ENCODE measurements at places on chromosomes 16 and 17. TPM values are rescaled to one million over a fixed set of nuclear protein-coding genes. Genes with fewer than 3 reads are reported as not detected.

DNA sequence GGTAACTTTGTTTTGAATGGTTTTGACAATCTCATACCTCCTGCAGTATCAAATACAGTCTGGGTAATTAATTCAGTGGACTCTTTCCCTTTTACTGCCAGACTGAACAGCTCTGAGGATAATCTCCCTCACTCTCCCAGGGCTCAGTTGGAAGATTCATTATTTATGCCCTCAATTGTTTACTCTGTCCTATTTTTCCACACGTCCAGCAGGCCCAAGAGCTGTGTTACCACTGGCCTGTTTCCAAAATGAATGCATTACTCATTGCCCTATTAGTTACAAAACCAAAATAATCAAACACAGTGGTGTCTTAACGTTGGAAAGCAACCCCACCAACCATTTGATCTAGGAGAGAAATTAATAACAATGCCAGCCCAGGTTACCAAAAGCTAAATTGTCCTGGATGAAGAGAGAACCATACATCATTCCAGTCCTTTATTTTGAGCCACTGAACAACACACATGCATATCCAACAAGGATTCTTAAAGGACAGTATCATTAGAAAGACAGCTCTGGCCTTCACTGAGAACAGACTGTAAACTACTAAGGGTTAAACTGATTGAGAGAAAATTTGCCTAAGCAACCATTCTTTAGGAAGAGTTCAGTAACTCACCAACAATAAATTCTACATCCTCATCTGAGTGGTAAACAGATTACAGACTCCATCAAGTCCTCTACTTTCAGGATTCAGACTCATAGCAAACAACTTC is 34.5 kb downstream of the FAM222B start:
- DNase-seq, result peak; percentile 27

- peak; percentile 87 for DNase-seq
Measured at GRCh38 chr17:76182016-76182764, 41.1 kb upstream of the FOXJ1 start.

GRCh38 chr17:34009912-34010311 is 245.2 kb upstream of the CCL2 start:
- DNase-seq, result no peak

DNA sequence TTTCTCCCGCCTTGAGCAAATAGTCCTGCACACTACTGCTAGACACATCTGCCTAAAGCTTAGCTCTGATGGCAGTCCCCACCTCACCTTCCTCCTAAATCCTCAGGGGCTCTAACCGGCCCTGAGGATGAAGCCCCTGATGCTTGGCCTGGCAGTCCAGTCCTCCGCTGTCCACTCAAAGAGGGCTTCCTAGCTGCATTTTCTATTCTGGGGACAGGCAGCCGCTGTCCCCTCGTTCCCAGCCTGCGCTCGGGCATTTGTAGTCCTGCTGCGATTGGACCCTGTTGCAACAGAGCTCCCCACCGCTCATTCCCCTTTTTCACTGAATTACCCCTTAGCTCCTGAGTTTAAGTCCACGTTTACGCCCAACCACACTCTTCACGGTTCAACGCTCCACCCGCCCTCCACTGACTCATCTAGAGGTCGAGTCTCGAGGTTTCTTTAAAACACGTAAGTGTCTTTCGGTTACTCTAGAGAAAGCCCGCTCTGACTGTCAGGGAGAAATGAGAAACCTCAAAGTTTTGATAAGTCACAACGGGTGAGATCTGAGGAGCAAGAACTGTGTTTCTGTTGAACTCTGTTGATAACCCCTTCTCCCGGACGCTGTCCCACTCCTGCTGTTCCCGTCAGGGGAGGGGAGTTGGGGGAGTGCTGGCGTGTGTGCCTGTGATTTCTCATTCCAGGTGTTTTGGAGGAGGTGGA is 4.5 kb downstream of the CCR7 start:
- DNase-seq, result no peak

GRCh38 chr17:74123866-74124444 is 79.5 kb upstream of the RPL38 start:
- no peak for DNase-seq

- DNase-seq, result no peak
Measured at GRCh38 chr16:67723911-67724305, 4.8 kb upstream of the GFOD2 start.

- DNase-seq, result no peak
Measured at GRCh38 chr17:78219396-78220150, 5.5 kb downstream of the BIRC5 start.

- no peak for DNase-seq
Measured at GRCh38 chr17:8436844-8437171, 1.1 kb downstream of the NDEL1 start.

DNA sequence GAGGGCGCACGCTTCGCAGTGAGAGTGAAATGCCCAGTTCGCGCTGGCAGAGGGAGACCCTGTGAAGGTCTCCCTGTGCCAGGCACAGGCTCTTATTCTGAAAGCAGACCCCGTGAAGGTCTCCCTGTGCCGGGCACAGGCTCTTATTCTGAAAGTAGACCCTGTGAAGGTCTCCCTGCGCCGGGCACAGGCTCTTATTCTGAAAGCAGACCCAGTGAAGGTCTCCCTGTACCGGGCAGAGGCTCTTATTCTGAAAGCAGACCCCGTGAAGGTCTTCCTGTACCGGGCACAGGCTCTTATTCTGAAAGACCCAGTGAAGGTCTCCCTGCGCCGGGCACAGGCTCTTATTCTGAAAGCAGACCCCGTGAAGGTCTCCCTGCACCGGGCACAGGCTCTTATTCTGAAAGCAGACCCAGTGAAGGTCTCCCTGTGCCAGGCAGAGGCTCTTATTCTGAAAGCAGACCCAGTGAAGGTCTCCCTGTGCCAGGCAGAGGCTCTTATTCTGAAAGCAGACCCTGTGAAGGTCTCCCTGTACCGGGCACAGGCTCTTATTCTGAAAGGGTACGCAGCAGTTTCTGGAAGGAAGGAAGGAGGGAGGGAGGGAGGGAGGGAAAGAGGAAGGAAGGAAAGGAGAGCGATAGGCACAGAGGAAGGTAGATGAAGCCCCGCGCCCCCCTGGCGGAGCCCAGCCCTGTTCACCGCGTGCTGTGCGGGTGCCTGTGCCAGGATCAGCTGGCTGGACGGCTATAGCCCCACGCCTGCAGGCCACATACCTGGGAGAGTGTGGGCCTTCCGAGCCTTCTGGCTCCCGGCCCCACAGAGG is 55.3 kb downstream of the WDR45B start:
- DNase-seq, result peak; percentile 85

GRCh38 chr16:56795011-56795410 is 65.1 kb downstream of the NUP93 start:
- DNase-seq, result no peak

- DNase-seq, result peak; percentile 81
Measured at GRCh38 chr16:52912565-52913173, 140.0 kb downstream of the CHD9NB start.

DNA sequence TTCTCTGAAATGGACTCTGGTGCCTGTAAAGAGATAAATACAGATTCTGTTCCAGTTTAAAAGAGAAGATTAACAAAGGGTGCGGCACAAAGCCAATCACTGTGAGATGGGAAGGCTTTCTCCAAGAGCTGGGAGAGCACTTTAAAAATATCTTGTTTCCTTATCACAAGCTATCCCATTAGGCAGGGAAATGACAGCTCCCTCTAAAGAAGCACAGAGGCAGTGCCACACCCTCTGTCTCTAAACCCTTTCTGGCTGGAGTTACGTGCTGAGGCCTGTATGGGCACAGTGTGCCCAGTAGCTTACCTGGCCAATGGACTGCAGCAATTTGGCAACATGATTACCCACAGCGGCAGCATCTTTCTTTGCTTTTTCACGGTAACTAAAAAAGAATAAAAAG is 9.0 kb upstream of the TERB1 start:
- DNase-seq, result no peak

DNA sequence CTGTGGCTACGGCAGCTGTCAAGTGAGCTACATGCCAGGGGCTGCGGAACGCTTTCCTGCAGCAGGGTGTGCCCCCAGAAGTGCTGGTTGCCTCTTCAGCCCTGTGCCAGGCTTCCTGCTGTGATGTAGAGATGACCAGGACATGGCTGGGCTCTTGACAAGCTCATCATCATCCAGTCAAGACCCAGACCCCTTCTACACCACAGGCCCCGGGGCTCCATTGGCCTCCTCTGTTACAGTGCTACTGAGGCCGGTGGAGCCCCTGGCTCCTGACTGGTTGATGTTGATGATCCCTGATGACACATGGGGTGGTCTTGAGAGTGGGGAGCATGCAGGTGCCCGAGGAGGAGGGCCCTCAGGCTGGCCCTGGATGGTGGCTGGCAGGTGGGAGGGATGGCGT is 50.1 kb downstream of the B9D1 start:
- DNase-seq, result no peak

DNA sequence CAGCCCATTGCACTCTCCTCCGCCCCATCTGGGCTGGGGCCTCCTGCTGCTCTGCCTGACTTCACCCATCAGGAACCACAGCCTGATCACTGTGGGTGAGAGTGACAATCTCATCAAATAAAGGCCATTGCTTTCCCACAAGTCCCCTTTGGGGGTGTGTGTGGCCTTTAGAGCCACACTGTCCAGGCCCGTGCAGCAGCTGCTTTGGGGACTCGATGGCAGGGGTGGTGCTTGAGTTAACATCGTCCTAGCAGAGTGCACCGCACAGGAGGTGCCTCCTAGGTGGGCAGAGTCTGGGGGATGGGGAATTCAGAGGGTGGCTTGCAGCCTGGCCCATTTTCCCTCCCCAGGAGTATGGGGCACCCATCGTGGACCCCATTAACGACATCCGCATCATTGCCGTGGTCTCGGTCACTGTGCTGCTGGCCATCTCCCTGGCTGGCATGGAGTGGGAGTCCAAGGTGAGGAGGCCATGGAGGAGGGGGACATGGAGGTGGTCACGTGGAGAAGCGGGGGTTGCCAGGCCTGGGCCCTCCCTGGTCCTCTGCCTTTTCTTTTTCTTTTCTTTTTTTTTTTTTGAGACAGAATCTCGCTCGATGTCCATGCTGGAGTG is 5.4 kb downstream of the SLC12A3 start:
- no peak for DNase-seq

DNA sequence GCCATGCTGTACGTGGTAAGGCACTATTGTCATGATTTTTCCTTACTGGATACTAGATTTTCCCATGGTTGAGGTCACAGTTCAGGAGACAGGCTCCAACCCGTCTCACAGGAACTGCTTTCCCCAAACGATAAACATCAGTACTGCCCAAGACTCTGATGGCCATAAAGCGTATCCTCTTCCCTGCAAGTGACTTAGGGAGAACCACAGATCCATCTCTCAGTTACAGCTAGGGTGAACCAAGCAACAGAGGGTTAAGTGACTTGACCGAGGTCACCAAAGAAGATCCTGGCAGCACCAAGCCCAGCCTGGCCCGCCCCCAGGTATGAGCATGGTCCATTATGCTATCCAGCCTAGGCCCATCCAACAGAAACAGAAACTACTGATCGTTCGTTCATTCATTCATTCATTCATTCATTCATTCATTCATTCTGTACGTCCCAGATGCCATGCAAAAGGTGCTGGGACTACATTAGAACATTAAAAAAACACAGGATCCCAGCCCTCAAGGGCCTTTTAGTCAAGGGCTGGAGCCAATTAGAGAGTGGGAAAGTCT is 31.0 kb downstream of the MYH11 start:
- no peak for DNase-seq

DNA sequence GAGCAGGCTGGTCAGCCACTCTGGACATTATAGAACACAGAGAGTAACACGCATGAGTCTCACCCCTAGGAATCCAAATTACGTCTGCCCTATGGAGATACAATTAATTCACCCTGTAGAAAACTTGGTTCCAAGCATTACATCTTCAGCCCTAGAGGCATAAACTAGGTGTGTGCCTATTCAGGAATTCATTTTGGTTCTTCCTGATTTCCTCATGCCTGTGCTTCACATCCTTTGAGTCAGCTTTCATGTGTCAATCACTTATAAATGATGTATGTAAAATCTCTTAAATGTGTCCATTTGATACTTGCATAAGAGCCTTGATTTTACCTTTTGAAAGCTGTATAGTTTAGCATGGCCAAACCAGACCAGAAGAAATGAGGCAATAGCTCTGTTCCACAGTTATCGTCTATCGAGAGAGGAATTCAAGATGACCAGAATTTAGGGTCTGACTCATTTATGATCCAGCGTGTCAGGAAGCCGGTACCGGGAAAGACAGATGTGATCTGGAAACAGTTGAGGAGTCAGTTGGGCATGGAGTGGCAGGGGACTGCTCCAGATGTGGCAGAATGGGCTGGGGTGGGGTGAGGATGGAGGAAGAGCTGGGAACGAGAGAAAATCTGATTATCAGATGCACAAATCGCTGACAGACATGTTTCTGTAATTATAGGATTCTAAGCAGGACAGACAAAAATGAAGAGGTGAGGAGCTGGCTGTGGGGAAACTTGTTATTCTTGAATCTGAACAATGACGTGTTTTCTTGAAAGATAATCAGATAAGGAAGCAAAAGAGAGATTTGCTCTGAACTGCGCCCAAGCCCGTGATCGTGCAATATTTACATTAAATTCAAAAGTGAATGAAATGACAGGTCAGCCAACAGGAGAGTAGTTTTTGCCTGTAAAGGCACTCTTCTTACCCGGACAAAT is 76.7 kb downstream of the C16orf95 start:
- DNase-seq, result no peak

- peak; percentile 81 for DNase-seq
Measured at GRCh38 chr16:49876716-49877129, 20.8 kb upstream of the ZNF423 start.

- DNase-seq, result no peak
Measured at GRCh38 chr17:56640116-56640515, 46.6 kb downstream of the NOG start.

DNA sequence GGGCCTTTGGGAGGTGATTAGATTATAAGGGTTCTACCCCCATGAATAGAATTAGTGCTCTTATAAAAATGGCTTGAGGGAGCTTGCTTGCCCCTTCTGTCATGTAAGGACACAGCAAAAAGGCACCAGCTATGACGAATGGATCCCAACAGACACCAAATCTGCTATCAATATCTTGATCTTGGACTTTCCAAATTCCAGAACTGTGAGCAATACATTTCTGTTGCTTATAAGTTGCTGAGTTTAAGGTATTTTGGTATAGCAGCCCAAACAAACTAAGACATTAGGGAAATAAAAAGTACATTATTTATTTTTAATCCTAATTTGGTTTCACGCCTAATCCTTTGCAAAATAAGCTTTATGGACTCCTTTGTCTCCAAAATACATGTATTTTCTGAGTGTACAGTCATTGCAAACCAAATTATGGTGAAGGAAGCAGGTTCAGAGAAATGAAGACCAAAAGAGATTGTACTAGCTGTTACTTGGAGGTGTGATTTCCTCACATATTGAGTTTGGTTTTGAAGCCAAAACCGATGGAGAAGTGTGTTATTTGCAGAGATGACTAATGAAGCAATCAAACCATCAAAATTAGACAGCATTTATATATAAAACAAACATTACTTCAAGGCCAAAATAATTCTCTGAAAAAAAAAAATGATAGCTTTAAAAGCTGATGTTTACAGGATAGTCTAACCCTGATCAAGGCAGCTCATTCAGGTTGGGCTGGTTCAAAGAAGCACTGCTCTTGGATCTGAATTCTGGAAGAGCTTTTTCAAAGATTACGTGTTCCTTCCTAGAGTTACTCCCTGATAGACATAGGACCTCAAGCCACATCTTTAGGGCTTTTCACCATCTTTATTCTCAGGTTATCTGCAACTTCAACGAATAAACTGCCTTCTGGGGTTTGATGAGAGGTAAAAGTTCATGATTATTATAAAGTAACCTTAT is 71.6 kb downstream of the MYO1D start:
- no peak for DNase-seq

CHST5 gene
- 0.05 TPM for polyA plus RNA-seq

KRTAP17-1 gene
- not detected for polyA plus RNA-seq

OR1F1 gene
- not detected for polyA plus RNA-seq

CHAD gene
- polyA plus RNA-seq, result 6.5 TPM

IKZF3 gene
- 0.08 TPM for polyA plus RNA-seq

CDH11 gene
- 48.7 TPM for polyA plus RNA-seq

RUNDC3A gene
- 1.9 TPM for polyA plus RNA-seq

TPPP3 gene
- 516 TPM for polyA plus RNA-seq

TNFSF13 gene
- polyA plus RNA-seq, result 2.8 TPM

PLXDC1 gene
- polyA plus RNA-seq, result 13.5 TPM

All from muscle of back (tissue), 13 donors.